Renal pelvis (tissue), 12 donors: ENCODE measurements at places on chromosomes 16 and 17. TPM values are rescaled to one million over a fixed set of nuclear protein-coding genes. Genes with fewer than 3 reads are reported as not detected.

GRCh38 chr17:28916302-28916934, 13.5 kb upstream of the DHRS13 start:
- no peak for DNase-seq

The FKBP10 gene
- polyA plus RNA-seq: 160 TPM

The FOXF1 gene
- polyA plus RNA-seq: 0.16 TPM

The DYNLRB2 gene
- polyA plus RNA-seq: 7.8 TPM

- DNase-seq: no peak
Measured at GRCh38 chr17:77467521-77467920, 326.8 kb downstream of the SEC14L1 start.

The FOXC2 gene
- polyA plus RNA-seq: 38.0 TPM

The CES1 gene
- 3.1 TPM for polyA plus RNA-seq

- no peak for DNase-seq
Measured at GRCh38 chr17:72719578-72720493, 372.7 kb downstream of the SLC39A11 start.

The KCNJ12 gene
- polyA plus RNA-seq: 6.8 TPM

- no peak for DNase-seq
Measured at GRCh38 chr17:76442341-76443338, 10.3 kb downstream of the UBE2O start.

The TEKT1 gene
- 0.71 TPM for polyA plus RNA-seq

The DLX3 gene
- polyA plus RNA-seq: 2.3 TPM

The MRTFB gene
- polyA plus RNA-seq: 29.9 TPM

The MPP2 gene
- polyA plus RNA-seq: 8.0 TPM

The HEATR9 gene
- 0.16 TPM for polyA plus RNA-seq

The PYY gene
- polyA plus RNA-seq: 0.45 TPM

- no peak for DNase-seq
Measured at GRCh38 chr16:29306943-29307597, 99.4 kb downstream of the NPIPB11 start.

DNA sequence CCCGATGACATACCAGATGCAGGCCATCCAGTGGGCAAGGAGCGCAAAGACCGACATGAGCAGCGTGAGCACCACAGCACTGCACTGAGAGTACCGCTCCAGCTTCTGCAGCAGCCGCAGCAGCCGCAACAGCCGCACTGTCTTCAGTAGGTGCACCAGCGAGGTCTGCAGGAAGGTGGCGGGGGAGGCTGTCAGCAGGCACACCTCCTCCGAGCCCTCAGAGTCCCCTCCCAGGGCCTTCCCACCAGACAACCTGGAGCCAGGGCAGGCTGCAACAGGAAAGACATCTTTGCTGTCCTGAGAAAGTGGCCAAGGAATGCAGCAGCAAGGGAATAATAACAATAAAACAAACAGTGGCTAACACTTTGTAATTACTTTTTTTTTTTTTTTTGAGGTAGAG, 9.1 kb downstream of the KCNH4 start:
- DNase-seq: no peak

DNA sequence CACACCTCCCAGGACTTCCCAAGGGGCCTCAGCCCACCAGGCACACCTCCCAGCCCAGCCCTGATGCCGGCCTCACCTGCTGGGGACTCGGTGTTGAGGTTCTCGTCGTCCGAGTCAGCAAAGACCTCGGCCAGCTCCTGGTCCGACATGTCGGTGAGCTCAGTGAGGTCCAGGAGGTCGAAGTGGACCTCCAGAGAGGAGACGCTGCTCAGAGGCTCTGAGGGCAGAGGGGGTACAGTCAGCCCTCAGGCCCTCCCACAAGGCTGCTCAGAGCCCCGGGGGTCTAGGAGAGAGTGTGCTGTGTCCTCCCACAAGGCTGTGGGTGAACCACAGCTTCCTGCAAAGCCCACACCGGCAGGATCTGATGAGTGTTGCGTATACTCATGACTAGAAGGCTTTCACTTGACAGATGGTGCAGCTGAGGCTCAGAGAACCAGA, 10.5 kb downstream of the DBNDD1 start:
- no peak for DNase-seq

DNA sequence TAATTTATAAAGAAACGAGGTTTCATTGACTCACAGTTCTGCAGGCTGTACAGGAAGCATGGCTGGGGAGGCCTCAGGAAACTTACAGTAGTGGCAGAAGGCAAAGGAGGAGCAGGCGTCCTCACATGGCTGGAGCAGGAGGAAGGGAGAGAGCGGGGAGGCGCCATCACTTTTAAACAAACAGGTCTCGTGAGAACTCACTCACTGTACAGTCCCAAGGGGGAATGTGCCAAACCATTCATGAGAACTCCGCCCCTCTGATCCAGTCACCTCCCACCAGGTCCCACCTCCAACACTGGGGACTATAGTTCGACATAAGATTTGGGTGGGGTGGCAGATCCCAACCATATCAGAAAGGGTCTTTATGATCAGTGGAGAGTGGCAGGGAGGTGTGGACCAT, 392.4 kb upstream of the TNRC6C start:
- DNase-seq: no peak

DNA sequence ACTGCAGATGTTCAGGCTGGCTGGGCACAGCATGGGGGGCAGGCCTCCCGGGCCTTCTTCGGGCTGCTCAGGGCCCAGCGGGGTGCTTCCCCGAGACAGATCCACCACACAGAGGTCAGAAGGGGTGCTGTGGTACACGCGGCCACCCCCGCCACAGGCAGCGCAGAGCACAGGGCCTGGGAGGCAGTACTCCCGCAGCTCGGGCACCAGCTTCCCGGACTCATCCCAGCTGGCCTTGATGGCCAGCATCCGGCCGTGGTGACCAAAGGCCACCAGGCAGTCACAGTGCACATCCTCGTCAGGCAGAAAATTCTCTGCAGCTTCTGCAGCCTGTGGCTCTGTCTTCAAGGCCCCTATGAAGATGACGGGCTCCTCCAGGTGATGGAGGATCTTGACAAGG, 1.9 kb downstream of the FAAP100 start:
- DNase-seq: no peak

- no peak for DNase-seq
Measured at GRCh38 chr16:25060920-25061319, 45.8 kb upstream of the ARHGAP17 start.

GRCh38 chr17:42130310-42130936, 7.8 kb downstream of the HSPB9 start:
- DNase-seq: no peak

DNA sequence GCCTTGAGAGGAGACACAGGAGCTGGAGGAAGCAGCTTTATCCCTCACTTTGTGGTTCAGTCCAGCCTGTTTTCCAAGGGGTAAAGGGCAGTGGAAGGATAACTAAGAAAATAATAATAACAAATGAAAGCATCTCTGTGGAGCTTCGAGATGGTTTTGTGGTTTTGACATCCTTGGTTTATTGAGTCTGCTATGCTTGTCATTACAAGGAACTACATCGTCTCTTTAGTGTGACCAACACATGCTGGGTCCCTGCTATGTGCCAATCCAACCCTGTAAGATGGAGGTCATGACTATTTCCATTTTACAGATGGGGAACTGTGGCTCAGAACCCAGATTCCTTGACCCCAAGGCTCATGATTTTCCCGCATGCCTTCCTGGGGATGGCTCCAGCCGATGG, 124.8 kb downstream of the MRM1 start:
- DNase-seq: no peak

The ARHGDIG gene
- 5.6 TPM for polyA plus RNA-seq

The TEDC2 gene
- polyA plus RNA-seq: 13.7 TPM

- DNase-seq: peak; percentile 64
Measured at GRCh38 chr16:7646821-7647500, 314.3 kb downstream of the RBFOX1 start.

The STH gene
- polyA plus RNA-seq: not detected

DNA sequence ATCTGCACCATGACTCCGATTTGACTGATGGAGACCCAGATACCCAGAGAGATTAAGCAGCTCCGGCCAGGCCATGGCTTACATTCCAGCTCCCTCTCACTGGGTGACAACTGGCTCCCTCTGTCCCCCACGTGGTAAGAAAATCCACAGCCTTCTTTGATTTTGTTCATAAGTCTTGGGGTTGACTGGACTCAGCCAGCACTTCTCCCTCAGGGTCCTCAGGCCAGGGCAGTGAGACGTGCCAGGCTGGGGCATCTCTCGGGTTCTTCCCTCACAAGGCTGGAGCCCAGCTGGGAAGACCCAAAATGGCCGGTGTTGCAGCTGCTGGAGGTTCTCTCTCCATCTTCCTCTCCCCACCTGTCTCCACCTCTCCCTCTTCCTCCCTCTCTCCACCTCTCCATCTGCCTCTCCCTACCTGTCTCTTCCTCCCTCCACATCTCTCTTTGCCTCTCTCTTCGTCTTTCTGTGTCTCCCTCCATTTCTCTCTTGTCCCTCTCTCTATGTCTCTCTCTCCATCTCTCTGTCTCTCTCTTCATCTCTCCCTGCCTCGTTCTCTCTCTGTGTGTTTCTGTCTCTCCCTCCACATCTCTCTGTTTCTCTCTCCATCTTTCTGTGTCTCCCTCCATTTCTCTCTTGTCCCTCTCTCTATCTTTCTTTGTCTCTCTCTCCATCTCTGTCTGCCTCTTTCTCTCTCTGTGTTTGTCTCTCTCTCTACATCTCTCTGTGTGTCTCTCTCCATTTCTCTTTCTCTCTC, 105.3 kb downstream of the FOXL1 start:
- DNase-seq: no peak

GRCh38 chr17:37792787-37793186, 47.9 kb upstream of the HNF1B start:
- no peak for DNase-seq

The GNGT2 gene
- 1.2 TPM for polyA plus RNA-seq

The MYH2 gene
- polyA plus RNA-seq: not detected

- no peak for DNase-seq
Measured at GRCh38 chr16:30005341-30006094, 5.3 kb downstream of the DOC2A start.

The ZNF469 gene
- polyA plus RNA-seq: 1.3 TPM

DNA sequence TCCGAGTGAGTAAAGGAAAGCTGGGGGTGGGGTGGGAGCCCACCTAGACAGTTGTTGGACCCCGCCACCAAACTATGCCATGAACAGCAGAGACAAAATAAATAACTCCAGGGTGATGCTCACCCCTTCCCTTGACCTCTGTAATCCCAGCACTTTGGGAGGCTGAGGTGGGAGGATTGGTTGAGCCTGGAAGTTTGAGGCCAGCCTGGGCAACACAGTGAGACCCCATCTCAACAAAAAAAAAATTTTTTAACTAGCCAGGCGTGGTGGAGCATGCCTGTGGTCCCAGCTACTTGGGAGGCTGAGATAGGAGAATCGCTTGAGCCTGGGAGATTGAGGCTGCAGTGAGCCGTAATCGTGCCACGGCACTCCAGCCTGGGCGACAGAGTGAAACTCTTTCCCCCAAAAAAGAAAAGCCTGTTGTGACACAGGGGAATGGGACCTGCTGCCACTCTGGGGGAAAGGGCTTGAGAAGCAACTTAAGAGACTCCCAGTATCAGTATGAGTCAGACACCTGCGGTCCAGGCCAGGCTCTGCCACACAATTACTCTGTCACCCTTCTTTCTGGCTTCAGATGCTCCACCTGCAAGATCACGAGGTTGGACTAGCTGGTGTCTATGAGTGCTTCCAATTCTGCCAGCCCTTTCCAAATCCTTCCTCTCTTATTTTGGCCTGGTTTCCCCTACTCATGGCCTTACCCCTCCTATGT, 5.0 kb downstream of the SGCA start:
- no peak for DNase-seq

- DNase-seq: no peak
Measured at GRCh38 chr17:45828171-45828570, 16.5 kb upstream of the SPPL2C start.
